ENCODE measurements at places on chromosomes 3 and 15. TPM values are rescaled to one million over a fixed set of nuclear protein-coding genes. Genes with fewer than 3 reads are reported as not detected.

The ISLR gene
- total RNA-seq, result 0.17 TPM

The FANCD2OS gene
- not detected for total RNA-seq

The ZKSCAN7 gene
- 2.2 TPM for total RNA-seq

The NEO1 gene
- total RNA-seq, result 6.3 TPM

The CLDN18 gene
- total RNA-seq, result not detected

The MAP4 gene
- 63.8 TPM for total RNA-seq

The ARPC4 gene
- total RNA-seq, result 210 TPM

The PLXNB1 gene
- 16.8 TPM for total RNA-seq

DNA sequence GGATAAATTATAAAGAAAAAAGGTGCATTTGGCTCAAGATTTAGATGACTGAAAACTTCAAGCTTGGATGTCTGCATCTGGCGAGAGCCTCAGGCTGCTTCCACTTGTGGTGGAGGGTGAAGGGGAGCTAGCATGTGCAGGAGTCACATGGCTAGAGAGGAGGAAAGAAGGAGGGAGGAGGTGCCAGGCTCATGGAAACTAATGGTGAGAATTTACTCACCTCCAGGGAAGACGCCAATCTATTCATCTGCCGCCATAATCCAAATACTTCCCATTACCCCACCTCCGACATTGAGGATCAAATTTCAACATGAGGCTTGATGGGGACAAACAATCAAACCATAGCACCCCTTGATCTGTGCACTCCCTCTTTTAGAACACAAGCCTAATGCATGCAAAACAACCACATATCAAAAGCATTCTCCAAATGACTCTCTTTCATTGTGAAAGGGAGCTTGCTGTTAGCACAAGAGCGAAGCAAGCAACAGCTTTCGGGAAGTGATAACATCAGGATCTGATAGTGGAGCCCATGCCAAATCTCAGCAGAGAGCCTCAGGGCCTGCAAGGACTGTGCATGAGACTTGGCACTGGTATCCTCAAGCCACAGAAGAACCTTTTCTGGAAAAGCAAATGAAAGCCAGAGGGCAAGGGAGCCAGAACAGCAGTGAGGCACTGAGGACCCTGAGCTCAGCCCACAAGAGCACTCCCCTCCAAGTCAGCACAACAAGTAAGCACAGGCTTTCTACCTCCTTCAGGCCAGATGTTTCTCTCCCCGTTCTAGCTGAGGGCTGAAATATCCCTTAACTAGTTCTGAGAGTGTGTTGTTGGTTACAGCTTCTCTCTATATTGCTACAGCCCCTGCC, 50.2 kb upstream of the THBS1 start:
- DNase-seq, result no peak

DNA sequence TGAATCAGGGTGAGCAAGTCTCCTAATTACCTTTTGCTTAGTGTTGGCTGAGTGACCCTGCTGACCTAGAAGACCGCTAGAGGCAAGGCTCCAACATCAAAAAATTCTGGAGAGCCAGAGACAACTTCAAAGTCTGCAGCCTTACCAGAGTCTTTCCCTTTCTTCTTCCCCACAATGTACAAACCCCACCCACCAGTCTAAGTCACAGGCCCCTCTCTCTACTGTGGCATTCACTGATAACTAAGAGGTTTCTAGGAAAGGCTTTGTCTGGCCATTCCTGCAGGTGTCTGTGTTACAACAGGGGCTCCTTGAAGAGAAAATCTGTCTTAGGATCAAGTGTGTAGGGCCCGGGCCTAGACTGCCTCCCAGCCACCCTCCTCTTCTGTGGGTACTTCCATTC, 525 bp downstream of the MYH15 start:
- no peak for DNase-seq

DNA sequence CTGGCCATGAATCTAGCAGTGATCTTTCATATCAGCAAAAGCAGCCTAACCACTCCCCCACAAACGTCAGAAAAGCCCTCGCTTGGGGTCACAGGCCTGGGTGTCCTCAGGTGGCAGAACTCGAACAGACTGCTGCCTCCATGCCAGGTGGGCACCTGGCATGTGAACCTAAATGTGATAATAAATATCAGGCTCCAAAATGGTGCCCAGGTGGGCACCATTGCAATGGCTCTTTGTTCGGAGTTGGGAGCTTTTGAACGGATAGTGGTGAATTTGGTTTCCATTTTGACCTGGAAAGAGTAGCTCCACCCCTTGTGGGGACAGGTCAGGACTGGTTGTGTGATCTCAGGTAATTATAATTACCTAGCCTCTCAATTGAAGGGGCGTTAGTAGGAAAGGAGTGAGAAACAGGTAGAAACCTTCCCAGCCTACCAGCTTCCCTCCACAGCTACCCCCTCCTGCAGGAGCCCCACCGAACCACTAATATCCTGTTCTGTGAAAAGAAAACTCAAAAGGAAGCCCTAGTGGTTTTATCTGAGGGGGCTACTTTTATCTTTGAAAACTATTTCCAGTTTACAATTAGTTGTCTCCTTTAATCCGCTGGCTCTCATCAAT, 18.1 kb downstream of the MYO1E start:
- DNase-seq, result no peak

DNA sequence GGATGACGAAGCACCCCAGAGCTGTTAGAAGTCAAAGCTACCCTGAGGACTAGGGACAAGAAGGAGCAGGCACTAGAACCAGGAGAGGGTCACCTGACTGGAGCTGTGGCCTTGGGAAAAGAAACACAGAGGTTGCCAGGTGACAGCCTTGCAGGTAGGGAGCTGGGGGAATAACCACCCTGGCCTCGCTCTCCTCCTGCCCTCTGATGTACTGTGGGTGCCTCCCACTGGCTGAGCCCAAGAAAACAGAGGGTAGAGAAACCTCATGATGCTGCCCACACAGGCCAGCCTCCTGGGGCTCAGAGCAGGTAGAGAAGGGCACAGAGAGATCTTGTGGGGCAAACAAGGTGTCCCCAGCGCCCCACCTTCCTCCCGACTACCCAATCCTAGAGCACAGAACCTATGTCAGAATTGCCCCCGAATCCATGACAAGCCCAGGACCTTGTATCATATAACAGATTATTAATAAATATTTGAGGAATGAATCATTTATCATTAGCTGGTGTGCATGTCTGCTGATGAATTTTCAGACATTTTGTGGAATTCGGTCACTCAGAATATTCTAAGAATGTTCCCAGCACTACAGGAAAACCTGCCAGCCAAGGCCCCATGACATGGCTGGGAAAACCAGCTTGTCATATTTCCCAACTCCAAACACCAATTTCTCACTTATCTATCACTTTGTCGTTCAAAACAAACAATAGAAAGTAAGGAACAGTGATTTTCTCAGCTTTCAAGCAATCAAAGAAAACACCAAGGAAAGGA, 59.8 kb upstream of the MEX3B start:
- no peak for DNase-seq

GRCh38 chr3:155572085-155572484, 172.8 kb downstream of the PLCH1 start:
- no peak for DNase-seq

DNA sequence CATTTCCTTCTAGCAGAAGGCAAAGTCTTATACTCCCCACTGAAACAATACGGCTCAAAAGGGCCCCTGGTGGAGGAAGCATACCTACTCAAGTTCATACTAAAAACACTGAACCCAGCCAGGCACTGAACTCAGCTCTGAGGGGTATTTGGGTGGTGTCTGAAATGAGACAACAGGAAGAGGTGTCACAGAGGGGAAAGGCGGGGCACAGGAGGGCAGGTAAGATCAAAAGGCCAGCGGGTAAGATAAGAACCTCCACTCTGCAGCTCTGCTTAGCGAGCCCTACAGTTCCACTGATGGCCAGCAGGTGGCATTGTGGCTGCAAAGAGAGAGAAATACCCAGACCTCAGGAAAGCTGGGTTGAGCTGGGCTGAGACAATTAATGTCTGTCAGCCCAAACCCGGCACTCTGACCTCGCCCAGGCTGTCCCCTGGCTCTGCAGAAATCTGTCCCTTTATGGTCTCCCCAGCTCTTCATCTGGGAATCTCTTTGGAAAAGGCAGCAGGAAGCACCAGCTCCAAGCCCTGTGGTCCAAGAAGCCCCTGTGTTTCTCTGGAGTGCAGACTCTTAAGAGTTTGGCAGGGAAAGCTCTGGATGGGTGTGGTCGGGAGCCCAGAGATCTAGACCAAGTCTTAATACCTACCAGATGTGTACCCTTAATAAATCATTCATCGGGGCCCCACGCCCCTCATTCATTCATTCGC, 8.4 kb downstream of the MFGE8 start:
- DNase-seq, result peak; percentile 85

DNA sequence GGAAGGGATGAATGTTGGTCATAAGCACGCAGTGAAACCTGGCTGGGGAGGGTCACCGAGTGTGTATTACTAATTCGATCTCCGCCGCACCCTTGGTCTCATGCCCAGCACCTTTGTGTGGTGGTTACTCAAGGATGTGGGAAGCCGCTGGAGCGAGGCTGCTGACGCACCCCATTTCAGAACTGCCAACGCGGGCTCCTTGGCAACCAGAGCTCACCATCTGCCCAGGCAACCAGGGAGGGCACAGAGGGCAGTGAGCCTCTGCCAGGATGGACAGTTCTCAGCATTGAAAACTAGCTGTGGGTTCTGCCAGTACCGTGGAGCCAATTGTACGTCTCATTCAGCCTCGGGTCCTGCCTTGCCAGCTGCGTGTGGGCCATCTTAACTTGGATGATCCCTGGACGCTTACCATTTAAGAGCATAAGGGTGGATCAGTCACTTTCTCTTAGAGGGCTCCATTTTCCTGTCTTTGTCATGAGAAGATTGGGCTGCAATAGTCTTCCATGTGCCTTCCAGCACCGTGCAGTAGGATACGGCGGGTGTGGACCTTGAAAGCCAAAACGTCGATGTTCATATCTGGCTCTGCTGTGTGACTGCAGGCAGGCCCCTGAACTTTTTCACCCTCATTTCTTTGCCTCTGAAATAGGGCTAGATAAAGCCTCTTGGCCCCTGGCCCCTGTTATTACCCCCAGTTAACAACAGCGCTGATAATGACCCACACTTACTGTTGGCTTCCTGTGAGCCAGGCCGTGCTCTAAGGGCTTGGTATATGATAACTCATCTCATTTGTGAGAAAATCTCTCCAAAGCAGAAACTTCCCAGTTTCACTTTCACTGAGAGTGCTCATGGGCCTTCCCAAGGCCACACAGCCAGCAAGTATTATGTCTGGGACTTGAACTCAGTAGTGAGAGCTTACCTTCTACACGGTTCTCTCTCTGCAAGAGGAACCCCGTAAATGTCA, 238.8 kb downstream of the OPA1 start:
- no peak for DNase-seq

GRCh38 chr15:80106051-80106450, 46.6 kb downstream of the ZFAND6 start:
- DNase-seq, result no peak

- no peak for DNase-seq
Measured at GRCh38 chr3:36455406-36455805, 75.1 kb downstream of the STAC start.

- DNase-seq, result peak; percentile 23
Measured at GRCh38 chr3:191492601-191493000, 31.6 kb downstream of the PYDC2 start.

DNA sequence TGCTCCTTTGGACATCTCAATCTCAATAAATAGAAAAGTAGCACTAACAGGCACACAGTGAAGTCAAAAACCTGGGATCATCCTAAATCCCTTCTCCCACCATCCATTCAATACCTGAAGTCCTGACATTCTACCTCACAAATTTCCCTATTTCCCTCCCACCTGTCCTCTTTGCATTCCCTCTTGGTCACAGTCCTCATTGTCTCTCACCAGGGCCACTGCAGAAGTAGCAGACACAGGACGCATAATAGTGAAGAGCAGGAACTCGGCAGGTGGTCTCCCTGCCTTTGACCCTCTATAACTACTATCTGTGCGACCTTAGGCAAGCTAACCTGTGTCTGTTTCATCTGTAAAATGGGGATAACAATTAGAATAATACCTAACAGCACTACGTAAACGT, 2.3 kb downstream of the THOC7 start:
- no peak for DNase-seq

- DNase-seq, result peak; percentile 54
Measured at GRCh38 chr3:114362815-114363214, 69.0 kb downstream of the TIGIT start.

- no peak for DNase-seq
Measured at GRCh38 chr15:86837294-86838061, 757.8 kb downstream of the AGBL1 start.

DNA sequence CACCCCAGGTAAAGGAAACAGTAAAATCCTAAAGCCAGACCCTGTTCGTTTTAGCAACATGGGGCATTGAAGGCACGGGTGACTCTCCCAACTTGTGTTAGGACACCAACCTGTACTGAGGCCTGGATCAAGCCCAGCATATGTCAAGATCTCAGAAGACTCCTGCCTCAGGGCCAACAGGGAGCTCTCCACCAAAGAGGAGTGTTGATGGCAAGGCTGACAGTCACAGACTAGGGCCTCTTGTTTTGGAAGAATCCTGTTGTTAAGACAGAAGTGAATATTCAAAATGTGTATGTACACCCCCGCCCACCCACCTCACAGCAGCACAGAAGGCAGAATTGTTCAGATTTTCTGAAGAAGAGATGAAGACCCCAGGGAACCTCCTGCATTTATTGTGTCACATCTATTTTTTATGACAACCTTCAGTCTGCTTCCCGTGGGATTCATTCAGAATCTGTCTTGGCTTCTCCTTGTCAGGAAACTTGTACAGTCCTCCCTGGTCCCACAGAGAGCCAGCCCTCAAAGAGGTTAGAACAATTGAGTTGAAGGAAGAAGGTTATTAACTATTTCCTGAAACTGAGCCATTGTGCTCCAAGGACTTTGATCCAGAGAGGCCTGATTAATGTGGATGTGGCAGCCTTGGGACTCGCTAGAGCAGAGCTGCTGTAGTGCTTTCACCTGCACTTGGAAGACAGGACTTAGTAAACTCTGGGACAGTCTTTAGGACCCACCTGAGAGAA, 61.7 kb upstream of the PLXNA1 start:
- peak; percentile 86 for DNase-seq

DNA sequence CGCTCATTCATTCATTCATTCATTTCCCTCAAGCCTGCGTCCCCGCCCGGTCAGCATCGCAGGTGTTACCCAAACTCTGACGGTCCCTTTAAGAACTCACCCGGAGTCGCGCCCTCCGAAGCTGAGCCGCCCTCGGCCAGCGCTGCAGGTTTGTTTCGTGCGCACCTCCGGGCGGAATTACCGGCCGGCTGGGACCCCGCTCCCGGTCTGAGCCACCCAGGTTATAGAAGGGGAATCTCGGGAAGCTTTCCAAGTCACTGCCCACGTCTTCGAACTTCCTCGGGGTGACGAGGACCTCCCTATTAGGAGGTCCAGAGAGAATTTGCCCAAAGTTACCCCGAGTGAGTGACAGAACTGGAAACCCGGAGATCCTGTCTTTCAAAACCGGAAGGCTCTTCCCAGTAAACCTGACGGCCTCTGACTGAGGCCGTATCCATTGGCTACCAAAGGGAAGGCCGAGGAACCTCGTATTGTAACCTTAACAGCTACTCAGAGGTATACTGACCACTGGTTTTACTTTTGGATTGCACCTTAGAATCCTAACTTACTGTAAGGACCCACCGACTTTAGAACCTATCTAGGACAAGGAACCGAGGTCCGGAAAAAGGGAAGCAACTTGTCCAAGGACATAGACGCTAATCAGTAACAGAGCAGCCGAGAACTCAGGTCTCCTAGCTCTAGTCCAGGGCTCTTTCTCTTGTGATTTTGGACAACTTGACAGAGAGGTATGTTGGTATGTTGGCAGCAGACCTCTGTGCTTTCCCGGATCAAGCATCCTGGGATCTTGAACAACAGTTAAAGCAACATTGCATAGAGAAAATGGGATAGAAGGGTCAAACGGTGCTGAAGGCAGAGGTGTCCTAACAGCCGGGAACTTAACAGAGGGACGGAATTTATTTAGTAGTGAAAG, 788 bp upstream of the DLG1 start:
- DNase-seq, result peak; percentile 29

GRCh38 chr3:172698631-172699030, 12.2 kb downstream of the NCEH1 start:
- no peak for DNase-seq

GRCh38 chr3:141431411-141432378, 55.1 kb upstream of the RASA2 start:
- peak; percentile 35 for DNase-seq

All from dermis blood vessel endothelial cell (primary cell).